ENCODE measurements at places on chromosomes 2 and 18. TPM values are rescaled to one million over a fixed set of nuclear protein-coding genes. Genes with fewer than 3 reads are reported as not detected.

The CELF4 gene
- 1.6 TPM for total RNA-seq

The SCN2A gene
- 2.8 TPM for total RNA-seq

DNA sequence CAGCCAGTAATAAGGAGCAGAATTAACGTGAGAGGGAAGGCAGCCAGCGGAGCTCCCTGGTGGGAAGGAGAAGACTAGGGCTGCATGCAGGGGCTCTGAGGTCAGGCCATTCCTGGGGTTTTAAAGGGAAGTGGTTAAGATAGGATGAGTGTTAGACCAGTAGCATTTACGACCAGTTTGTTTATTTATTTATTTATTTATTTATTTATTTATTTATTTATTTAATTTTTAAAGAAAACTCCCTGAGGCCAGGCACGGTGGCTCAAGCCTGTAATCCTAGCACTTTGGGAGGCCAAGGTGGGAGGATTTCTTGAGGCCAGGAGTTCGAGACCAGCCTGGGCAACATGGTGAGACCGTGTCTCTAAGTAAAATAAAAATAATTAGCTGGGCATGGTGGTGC, 152.8 kb downstream of the FHOD3 start:
- DNase-seq = no peak
- H3K27ac ChIP-seq = no peak overlapping the region
- no peaks in the 10 kb centered on the region for H3K36me3 ChIP-seq
- H3K4me3 ChIP-seq = no peak overlapping the region

- H3K27me3 ChIP-seq = no peaks in the 10 kb centered on the region
- no peak overlapping the region for H3K4me3 ChIP-seq
- no peak for DNase-seq
- no peaks in the 10 kb centered on the region for H3K36me3 ChIP-seq
- no peak overlapping the region for H3K27ac ChIP-seq
Observed at GRCh38 chr18:21342372-21342771, 100.3 kb downstream of the GREB1L start.

GRCh38 chr2:31413862-31414550, 536 bp downstream of the XDH start:
- no peaks in the 10 kb centered on the region for H3K27me3 ChIP-seq
- H3K4me3 ChIP-seq = no peak overlapping the region
- peak; percentile 36 for DNase-seq
- no peak overlapping the region for H3K27ac ChIP-seq

DNA sequence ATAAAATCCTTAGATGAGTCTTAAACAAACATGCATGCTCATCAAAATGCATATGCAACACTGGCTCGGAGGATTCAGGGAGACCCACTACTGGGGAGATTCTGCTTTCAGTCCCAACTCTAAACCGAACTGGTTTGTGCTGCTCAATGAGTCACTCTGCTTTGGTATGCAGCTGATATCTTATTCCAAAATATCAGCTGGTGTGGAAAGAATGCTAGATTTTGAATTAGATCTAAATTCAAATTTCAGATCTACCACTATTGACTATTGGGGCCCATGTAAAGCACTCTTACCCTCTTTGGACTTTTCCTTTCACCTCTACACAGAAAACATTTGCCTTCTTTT, 39.2 kb upstream of the TTN start:
- no peak for DNase-seq
- H3K27ac ChIP-seq = no peak overlapping the region
- H3K27me3 ChIP-seq = no peaks in the 10 kb centered on the region
- H3K4me1 ChIP-seq = no peaks in the 10 kb centered on the region
- H3K4me3 ChIP-seq = no peak overlapping the region

DNA sequence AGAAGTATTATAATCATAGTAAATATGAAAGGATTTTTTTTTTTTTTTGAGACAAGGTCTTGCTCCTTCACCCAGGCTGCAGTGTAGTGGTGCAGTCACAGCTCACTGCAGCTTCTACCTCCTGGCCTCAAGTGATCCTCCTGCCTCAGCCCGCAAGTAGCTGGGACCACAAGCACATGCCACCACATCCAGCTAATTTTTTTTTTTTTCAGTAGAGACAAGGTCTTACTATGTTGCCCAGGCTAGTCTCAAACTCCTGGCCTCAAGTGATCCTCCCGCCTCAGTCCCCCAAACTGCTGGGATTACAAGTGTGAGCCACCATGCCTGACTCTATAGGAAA, 301.6 kb upstream of the STON1 start:
- H3K27me3 ChIP-seq = no peaks in the 10 kb centered on the region
- no peaks in the 10 kb centered on the region for H3K36me3 ChIP-seq
- no peaks in the 10 kb centered on the region for H3K4me1 ChIP-seq
- DNase-seq = no peak

Data from stomach (tissue), 19 donors.